Mammary epithelial cell (primary cell): ENCODE measurements at places on chromosomes 6 and 20. TPM values are rescaled to one million over a fixed set of nuclear protein-coding genes. Genes with fewer than 3 reads are reported as not detected.

The MYO6 gene
- 29.5 TPM for total RNA-seq

The ETV7 gene
- total RNA-seq: 0.64 and 1.1 TPM in 2 replicates

The C4B gene
- total RNA-seq: 2.8 TPM

The MYBL2 gene
- total RNA-seq: 1.8 TPM

The FOXA2 gene
- 1.0 and 6.7 TPM in 2 replicates for total RNA-seq

The METTL24 gene
- total RNA-seq: not detected in 2 replicates

DNA sequence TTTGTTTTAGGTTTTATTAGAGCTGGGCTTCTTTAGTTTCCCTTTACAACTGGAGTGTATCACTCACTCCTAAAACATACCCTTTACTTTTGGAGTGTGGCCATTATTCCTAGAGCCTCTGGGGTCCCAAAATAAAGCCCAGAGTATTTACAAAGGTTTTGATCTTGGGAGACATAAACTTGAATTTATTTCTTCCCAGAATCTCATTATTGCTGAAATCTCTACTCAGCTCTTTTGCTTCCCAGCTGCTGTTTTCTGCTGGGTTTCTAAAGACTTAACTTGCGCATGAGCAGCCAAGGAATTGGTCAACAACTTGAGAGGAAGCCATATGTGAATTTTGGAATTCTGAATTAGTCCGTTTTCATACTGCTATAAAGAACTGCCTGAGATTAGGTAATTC, 94.5 kb upstream of the NRSN1 start:
- DNase-seq: no peak

- DNase-seq: no peak
These were observed 295.5 kb upstream of the ZNF337 start for GRCh38 chr20:25992146-25992545.

DNA sequence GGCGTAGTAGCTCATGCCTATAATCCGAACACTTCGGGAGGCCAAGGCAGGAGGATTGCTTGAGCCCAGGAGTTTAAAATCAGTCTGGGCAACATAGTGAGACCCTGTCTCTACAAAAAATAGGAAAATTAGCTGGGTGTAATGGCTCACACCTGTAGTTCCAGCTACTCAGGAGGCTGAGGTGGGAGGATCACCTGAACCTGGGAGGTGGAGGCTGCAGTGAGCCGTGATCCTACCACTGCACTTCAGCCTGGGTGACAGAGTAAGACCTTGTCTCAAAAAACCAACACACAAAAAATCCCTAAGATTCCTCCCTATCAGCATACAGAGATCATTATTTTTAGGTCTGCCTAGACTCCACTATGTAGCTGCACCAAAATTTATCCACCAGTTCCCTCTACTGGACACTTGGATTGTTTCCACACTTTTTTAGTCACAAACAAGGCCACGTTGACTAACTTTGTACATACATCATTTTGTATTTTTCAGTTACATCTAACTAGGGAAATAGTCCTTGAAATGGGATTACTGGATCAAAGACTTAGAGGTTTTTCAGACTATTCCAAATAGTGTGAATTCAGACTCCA, 3.6 kb upstream of the PHF1 start:
- no peak for DNase-seq

GRCh38 chr20:23042270-23042669, 7.2 kb downstream of the SSTR4 start:
- DNase-seq: no peak

- DNase-seq: peak; percentile 16
These were observed 43.8 kb upstream of the DYNLRB1 start for GRCh38 chr20:34472246-34472925.

- no peak for DNase-seq
These were observed 23.6 kb downstream of the BPIFA1 start for GRCh38 chr20:33259371-33259770.

DNA sequence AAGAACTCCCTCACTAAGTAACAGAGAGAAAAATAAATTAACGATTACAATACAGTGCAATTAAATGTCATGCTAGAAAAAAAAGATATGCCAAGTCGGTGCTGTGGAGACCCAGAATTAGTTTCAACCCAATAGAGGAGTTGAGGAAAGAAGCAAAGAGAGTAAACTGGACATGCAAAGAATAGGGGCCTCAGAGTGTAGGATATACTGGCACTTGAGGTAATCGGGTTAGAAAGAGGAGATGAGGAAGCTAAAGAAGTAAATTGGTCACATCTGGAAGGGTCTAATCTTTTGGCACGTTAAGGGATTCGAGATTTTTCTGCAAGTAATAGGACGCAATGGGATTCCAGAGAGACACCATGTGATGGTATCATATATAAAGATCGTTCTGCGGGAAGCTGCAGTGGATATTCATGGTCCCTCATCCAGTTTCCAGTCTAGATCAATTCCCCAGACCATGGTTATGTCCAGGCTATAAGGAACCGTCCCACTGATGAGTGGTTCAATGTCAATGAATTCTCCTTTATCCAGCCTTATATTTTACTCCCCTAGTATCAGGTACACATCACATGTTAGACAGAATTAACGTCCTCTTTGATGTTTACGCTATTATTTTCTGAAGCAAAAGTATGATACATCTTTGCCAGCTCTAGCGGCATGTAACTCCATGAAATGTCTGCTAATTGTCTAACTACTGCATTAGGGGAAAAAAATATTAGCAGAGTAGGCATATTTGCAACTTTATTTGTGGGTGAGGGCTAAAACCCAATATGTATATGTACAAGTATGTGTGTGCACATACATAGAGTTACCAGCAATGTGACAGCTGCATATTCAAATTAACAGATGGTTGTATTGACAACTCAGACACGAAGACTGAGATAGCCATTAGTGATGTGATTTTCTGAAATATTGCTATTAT, 1.1 kb upstream of the TBC1D32 start:
- DNase-seq: no peak

DNA sequence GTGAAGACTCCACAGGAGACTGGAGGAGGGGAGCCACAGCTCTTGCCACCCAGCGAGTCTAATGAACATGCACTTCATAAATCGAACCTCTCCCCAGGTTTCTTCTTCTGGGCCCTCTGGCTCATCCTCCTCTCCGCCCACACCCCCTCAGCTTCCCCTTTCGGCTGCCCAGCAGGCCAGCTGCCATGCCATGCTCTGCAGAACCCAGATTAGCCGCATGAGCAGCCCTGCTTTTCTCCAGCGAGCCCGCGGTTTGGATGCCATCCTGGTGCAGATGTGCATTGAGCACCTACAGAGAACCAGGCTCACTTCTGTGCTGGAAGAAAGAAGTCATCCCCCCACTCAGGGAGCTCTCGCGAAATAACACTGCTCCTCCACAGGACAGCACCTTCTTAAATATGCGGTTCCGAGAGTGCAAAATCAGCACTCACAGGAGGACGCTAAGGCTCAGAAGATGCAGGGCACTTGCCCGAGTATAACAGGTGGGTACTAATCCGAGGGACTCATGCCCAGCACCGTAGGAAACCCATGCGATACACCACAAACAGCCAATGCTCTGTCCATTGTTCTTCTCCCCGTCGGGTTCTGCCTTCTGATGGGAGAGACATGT, 143.0 kb upstream of the THBS2 start:
- DNase-seq: no peak

DNA sequence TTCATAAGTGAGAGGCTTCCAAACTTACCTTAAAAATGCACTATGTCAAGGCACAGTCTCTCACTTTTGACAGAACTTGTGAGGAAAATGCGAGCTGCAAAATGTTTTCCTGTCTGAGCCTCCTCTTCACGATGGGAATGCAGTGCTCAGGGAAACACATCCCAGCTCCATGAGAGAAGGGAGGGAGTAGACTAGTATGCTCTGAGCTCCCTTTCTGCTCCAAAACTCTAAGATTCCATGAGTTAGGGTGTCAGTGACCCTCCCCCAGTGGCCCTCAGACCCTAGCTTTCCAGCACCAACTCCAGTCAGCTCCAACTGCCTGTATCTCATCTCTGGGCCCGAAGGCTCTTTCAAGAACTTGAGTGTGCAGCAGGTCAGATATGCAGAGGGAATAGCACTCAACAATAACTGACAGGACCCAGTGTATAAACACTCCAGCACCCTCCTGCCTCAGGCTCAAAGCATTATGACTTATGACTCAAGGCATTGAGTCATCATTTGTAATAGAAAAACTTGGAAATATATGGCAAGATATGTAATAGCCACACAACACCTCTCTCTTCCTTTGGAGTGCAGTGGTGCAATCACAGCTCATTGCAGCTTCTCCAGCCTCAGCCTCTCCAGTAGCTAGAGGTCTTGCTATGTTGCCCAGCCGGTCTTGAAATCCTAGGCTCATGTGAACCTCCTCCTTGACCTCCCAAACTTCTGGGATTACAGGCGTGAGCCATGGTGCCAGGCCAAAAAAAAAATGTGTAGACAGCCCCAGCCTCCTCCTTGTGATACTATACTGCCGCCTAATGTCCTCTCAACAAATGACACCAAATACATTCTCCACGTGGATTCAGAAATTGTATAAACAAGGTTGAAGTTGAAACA, 16.7 kb upstream of the ENTPD6 start:
- DNase-seq: peak; percentile 97

DNA sequence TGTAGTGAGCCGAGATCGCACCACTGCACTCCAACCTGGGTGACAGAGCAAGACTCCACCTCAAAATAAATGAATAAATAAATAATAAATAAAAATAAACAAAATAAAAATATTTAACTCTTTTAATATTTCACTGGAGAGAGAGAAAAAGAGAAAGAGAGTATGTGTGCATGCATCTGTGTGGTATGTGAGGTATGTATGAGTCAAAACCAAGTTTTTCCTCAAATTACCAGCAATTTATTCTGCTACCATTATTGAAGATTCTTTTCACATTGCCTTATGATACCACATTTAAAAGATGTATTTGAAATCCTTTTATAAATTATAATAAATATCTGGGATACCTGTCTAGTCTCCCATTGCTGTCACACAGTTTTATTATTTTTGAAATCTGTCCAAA, 122.1 kb downstream of the CD164 start:
- DNase-seq: no peak

DNA sequence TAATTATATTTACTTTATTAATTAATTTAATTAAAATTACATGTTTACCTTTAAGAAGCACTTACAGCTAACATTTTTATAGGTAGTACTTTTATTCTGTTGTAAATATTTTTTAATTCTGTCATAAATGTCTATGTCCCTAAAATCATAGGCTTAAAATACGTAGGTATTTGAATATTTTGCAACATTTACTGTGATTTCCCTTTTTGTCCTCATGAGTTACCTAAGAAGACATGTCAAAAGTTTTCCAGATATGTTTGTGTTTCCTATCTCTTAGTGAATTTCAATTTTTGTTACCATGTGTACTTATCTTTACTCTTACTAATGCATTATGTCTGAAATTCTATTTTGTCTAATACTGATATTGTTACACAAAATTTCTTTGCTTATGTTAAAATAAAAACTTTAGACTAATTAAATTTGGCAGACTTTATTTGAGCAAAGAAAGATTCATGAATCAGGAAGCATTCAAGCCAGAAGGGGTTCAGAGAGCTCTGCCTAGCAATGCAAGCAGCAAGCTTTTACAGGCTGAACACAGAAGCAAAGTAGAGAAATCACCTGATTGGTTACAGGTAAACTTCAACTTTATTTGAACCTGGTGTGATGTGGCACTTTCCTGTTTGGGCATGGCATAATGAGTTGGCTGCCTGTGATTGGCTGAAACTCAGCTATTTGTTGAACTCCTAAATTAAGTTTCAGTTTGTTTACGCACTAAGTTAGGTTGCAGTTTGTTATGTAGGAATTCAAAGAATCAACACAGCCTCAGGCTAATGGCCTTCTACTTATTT, 123.2 kb upstream of the TMEM170B start:
- DNase-seq: peak; percentile 93

- DNase-seq: peak; percentile 55
These were observed 1.1 kb upstream of the RPS12 start for GRCh38 chr6:132813173-132813856.

DNA sequence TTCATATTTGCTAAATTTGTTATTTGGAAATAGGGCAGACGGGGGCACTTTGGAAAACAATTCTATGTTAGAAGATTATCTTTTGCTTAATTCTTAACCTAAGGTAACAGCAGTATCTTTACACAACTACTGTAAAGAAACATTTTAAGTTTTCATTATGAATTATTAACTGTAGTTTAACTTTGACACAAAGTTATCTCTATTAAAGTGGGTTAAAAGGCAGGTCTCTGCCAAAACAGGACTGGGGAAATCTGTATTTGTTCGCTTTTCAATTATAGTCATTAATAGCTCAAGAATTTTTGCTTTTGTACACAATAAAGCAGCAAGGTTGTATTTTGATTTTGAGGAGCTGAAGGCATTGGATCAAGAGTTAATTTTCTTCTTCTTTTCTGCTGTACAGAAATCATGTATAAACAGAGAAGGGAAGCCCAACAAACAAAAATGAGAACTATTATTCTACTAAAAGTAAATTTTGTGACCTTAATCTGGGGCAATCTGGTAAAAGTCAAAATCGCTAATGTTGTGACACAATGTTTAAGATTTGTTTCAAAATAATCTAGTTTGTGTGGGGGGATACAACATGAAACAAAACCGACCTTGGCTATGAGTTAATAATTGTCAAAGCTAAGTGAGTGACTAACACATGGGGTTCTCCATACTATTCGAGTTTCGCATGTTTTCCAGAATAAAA, 2.9 kb downstream of the STAU1 start:
- no peak for DNase-seq

DNA sequence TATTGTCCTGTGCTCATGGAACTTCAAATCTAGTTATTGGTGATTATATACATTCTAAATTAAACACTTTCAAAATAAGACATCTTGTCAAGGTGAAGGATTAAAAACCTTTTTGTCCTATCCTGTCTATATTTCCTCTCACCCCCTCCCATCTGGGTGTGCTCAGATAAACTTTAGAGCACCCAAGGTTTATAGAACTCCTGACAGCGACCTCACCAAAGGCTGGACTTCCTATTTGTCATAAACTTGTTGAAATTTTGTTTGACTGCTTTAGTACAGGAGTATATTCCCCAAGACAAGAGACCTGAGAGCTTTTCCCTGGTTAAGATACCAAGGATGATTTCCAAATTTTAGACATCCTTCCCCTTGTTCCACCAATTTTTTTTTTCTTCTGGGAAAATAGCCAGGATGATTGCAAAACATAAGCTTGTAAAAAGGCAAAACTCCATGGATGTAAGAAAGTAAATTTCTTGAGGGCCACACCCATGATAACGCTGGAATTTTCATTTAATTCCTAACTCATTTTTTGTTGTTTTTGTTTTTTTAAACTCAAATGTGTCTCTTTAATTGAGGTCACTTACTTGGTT, 33.0 kb downstream of the CARMIL1 start:
- peak; percentile 37 for DNase-seq
